Left ventricle myocardium superior (tissue), 1 donor: ENCODE measurements at places on chromosomes 5 and 9. TPM values are rescaled to one million over a fixed set of nuclear protein-coding genes. Genes with fewer than 3 reads are reported as not detected.

DNA sequence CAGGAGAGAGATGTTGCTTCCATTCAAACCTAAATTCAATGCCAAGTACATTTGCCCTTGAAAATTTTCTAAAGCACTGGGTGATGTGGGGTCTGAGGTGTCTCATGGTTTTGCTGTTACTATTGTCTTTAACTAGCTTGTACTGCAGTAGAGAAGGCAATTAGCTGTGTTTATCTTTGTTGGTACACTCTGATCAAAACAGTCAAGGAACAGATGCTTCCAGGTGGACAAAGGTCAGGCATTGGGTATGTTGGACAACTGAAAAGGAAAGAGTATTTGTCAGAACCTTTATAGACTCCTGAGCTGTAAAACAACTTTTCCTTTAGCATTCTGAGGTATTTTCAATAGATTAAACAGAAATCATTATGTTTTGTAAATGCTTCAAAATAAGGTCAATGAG, 2228.7 kb upstream of the WWC1 start:
- DNase-seq: no peak

Gene SPACA9
- 4.4 TPM for total RNA-seq

DNA sequence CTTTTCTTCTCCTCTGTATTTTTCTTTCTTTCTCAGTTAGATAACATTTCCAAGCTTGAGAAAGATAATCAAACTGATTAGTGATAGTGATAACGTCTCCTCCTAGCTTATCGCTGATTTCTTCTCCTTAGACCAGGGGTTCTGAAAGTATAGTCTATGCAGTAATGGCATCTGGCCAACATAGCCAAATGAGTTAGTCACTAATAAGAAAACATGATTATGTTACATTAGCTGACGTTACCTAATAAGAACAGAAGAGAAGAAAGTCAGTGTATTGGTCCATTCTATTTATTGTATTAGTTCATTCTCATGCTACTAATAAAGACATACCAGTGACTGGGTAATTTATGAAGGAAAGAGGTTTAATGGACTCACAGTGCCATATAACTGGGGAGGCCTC, 111.2 kb downstream of the STRBP start:
- DNase-seq: no peak

Gene SGCD
- 76.9 TPM for total RNA-seq

DNA sequence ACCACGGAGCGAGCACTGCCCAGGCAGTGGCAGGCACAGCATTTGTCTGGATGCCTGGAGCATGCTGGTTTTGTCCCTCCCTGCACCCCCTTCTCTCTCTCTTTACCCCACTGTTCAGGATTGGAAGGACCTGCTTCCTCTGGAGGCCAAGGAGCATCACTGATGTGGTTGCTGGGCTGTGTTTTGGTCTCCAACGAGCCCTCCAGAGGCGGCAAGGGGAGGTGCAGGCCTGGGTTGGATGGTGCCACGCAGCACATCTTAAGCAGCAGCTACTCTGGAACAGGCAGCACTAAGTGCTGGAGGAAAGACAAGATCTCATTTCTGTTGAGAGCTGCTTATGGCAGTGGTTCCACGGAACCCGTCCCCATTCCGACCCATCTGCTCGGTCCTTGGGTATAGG, 139.6 kb downstream of the CMYA5 start:
- no peak for DNase-seq

DNA sequence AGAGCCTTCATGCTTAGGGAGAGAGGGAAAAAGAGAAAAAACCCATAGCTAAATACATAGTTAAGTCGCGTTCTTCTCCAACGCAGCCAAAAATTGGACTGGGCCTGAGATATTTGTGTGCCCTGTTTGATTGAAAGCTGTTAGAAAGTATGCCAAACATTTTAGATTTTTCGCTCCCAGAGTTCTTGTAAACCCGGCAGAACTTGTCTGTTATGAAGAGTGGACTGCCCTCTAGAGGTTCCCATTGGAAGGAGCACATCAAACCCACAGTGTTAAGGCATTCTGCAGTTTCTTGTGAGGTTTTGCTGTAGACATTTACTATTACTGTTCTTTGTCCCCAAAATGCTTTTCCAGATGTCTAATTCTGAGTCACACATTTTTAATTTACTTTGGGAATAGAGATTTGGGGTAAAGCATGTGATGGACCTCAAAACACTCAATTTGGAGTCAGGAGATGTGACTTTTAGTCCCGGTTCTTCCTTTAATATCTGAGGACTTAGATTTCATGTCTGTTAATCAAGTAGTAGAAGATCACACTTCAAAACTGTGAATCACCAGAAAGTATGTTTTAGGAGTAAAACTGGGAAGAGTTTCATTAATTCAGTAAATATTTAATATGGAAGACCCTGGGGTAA, 96.6 kb downstream of the PCSK1 start:
- no peak for DNase-seq

Gene ATP10B
- not detected for total RNA-seq

Gene GABRA6
- total RNA-seq: not detected

- DNase-seq: no peak
Observed at GRCh38 chr9:124511426-124511840, 4.2 kb upstream of the NR5A1 start.

- no peak for DNase-seq
Observed at GRCh38 chr9:138105561-138106505, 228.3 kb downstream of the CACNA1B start.

DNA sequence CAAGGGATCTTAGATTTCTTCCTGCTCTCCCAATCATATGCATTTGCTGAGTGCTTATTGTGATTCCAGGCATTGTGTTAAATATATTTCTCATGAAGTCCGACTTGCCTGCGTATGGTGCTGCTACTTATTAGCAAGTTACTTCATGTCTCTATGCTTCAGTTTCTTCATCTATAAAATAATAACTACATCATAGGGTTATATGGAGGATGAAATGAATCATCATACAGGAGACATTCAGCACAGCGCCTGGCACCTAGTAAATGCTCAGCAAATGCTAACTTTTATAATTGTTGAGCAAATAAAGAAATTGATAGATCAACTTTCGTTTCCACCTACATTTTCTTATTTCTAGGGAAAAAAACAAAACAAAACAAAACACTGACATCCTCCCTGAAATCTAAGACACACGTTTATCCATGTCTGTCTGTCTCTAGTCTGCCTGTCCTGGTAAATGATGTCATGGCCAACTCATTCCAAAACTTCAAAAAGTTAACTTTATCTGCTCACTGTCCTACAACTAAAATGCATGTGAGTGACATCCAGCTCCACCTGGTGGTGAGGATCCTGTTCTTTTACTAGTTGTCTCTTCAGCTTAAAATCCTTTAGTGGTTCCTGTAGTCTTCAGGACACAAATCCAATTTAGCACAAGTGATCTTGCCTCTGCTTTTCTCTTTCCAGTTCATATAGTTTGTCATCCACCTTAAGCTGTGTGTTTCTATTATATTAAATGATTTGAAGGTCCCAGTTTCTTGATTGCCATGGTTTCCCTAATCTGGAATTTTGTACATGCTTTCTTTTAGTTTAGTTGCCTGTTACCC, 27.7 kb downstream of the PPP3R2 start:
- no peak for DNase-seq

GRCh38 chr9:80163889-80164288, 592.1 kb downstream of the TLE4 start:
- DNase-seq: no peak

- no peak for DNase-seq
Observed at GRCh38 chr5:4065472-4066320, 470.1 kb downstream of the IRX1 start.

DNA sequence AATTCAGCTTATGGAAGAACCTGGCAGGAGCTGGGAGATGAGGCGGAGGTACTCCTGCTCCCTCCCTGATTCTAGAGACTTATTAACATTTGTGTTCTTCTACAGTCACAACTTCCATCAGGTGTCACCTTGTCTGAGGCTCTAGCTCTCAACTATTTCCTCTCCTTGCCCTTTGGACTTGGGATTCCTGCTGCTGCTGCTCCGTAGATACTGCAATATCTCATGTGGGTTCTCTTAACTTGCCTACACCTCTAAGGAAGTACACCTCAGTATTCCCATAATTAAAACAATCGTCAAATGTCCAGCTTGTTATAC, 21.2 kb downstream of the ANXA1 start:
- DNase-seq: no peak

- no peak for DNase-seq
Observed at GRCh38 chr9:347667-348292, 133.1 kb downstream of the DOCK8 start.

GRCh38 chr9:75814667-75815066, 75.8 kb upstream of the PCSK5 start:
- no peak for DNase-seq

GRCh38 chr5:4563400-4563799, 576.7 kb upstream of the ADAMTS16 start:
- DNase-seq: no peak

DNA sequence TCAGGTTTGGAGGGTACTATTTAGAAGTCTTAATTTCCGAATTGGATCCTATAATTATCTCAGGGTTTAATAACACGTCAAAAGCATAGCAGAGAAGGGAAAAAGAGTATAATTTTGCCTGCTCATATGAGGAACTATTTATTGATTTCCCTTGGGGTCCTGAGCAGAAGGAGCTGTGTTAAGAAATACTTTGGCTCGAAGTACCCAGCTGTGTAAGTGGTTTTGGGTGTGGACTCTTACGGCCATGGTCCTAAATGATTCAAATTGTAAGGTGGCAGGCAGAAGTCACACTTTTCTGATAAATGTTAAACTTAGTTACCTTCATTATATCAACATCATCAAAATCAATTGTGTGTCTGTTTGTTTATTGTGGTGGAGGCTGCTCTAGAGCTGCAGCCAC, 190.4 kb downstream of the MTRR start:
- no peak for DNase-seq

- no peak for DNase-seq
Observed at GRCh38 chr5:9573796-9574195, 27.9 kb upstream of the SEMA5A start.

- no peak for DNase-seq
Observed at GRCh38 chr9:34508463-34508862, 14.3 kb downstream of the ENHO start.

DNA sequence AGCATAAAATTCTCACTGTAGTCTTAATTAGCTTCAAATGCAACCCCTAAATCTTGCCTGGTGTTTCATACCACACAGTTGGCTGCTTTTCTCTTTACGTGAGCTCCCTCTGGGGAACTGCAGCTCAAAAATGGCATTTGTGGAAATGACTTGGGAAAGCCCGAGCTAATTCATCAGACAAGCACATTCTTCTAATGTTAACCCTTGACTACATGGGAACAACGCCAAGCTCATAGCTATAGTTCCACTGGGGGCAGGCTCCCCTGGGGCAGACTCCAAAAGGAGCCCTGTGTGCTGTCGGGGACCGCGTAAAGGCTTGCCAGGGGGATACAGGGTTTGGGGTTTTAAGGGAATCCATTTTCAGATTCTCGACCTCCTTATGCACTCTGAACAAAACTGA, 301.4 kb upstream of the DAP start:
- DNase-seq: no peak

Gene CXCL14
- total RNA-seq: 1.3 TPM

- DNase-seq: no peak
Observed at GRCh38 chr9:138062196-138062595, 184.6 kb downstream of the CACNA1B start.

Gene GALNT12
- 0.64 TPM for total RNA-seq

- no peak for DNase-seq
Observed at GRCh38 chr5:148228392-148228984, 9.8 kb upstream of the MARCOL start.

- no peak for DNase-seq
Observed at GRCh38 chr5:13930541-13931171, 13.8 kb downstream of the DNAH5 start.

DNA sequence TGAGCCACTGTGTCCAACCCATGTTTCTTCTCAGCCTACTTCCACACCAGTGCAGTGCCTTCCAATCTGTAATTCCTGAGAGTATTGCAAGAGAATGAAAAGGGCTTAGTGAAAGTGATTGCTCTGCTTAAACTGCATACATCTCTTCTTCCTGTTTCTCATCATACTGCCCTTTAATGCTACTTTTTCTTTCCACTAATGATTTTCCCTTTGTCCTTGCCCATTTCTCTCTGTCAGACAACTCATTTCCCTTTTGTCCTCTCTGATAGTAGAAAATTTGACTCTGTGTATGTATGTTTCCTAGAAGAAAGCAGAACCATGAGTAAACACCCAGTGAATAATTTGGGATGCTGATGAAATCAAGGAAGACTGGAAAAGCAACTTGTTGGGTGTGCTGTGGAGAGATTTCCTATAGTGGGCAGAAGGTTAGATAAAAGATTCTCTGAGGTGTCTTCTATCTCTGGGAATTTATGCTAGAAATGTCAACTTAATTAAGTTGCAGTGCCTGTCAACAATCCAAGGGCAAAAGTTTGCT, 102.2 kb upstream of the CHD1 start:
- no peak for DNase-seq

DNA sequence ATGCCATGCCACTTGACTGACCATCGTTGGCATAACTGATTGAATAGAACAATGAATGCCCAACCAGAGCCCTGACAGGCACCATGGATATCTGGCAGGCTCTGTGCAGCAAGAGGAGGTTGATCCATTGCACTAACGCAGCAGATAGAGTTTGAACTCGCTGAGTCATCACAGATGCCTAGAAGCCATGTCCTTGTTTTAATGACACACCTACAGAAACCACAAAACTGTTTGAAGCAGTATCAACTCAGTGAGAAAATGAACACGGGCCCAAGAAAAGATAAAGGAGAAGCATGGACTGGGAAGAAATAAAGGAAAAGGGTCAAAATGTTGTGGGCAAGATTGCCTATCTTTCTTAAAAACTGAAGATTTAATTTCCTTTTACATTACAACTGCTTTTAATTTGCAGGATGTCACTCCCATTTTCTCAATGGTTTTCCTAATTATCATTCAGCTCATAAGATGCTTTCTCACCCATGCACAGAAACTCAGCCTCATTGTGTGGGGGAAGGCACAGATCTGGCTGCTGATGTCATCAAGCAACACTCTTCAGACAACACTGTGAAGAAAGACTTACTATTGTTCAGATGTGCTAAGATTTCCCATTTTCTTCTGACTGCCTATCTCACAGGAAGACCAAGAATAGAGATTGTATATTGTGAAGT, 129.0 kb downstream of the PIK3R1 start:
- DNase-seq: no peak

GRCh38 chr9:131275332-131276093, 797 bp downstream of the FAM78A start:
- DNase-seq: peak; percentile 82

Gene C5orf58
- total RNA-seq: not detected

GRCh38 chr9:121437891-121438290, 61.8 kb downstream of the GGTA1 start:
- DNase-seq: no peak

DNA sequence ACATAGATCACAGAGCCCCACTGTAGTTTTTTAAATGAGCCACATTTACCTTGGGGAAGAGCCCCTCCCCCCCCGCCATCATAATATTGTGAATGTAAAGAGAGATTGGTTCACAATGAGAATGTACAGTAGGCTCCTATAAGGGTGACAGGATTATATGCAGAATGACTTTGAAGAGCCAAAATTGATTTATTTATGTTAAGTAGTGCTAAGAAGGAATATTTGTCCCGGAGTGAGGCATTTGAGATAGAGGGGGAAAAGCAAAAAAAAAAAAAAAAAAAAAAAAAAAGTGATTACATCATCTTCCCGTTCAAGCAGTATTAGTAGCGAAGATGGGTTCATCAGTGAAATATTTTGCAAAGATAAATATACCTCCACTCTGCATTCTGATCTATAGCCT, 73.9 kb downstream of the PIK3R1 start:
- no peak for DNase-seq
